Cerebellar cortex (tissue), 1 donor: ENCODE measurements at places on chromosomes 5 and 9.

DNA sequence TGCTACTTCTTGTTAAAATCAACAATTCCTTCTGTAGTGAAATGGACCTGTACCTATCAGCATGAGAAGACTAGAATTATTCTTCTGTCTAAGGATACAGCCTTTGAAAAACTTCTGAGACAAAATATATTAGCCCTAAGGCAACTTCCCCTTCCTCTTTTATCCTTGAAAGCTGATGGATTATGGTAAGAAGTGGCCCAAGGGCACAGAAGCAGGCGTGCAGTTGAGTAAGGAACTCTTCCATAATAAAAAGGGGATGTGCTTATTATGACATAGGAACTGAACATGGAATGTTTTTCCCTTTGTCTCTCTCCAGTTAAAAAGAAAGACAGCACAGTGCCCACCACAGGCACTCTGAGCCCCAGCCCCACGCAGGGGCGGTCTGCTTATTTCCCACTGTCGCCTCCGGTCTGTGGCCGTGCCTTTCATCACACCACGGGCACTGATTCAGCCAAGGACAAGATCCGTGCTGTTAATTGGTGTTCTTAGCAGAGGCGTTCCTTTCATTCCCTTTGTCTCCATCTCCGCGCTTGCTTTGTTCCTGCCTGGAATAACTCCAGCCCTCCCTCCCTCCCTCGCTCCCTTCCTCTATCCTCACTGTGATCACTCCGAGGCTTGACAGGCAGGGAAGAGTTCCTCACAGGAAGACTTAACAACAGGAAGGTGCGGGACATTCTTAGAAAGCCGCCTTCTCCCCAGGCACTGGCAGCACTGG is 135.9 kb upstream of the OTULINL start:
- DNase-seq, result peak; percentile 57

- no peak for DNase-seq
These were observed 221.8 kb downstream of the ENC1 start for GRCh38 chr5:74418709-74419108.

- no peak for DNase-seq
These were observed 203.9 kb upstream of the CDH9 start for GRCh38 chr5:27242258-27242626.

DNA sequence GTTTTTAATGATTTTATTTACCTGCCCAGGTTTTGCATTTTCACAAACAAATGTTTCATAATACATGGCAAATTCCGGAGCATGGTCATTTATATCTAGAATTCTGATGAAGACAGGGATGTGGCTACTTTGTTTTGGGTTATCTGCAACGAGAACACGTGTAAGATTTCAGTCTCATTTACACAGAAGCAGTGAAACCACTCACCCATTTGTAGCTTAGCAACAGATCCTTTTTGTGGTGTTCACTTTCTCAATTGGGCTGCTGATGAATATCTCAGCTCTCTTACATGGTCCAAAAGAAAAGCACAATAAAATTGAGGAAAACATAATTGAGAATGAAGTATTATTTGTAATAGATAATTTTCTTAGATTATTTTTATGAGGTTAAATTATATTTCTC is 148.6 kb downstream of the CDH9 start:
- DNase-seq, result no peak

GRCh38 chr5:111929867-111930266 is 172.9 kb upstream of the NREP start:
- DNase-seq, result no peak

- peak; percentile 45 for DNase-seq
These were observed 28.1 kb downstream of the ACSL6 start for GRCh38 chr5:131983244-131983771.

- no peak for DNase-seq
These were observed 2.5 kb upstream of the LPCAT1 start for GRCh38 chr5:1526190-1526631.

DNA sequence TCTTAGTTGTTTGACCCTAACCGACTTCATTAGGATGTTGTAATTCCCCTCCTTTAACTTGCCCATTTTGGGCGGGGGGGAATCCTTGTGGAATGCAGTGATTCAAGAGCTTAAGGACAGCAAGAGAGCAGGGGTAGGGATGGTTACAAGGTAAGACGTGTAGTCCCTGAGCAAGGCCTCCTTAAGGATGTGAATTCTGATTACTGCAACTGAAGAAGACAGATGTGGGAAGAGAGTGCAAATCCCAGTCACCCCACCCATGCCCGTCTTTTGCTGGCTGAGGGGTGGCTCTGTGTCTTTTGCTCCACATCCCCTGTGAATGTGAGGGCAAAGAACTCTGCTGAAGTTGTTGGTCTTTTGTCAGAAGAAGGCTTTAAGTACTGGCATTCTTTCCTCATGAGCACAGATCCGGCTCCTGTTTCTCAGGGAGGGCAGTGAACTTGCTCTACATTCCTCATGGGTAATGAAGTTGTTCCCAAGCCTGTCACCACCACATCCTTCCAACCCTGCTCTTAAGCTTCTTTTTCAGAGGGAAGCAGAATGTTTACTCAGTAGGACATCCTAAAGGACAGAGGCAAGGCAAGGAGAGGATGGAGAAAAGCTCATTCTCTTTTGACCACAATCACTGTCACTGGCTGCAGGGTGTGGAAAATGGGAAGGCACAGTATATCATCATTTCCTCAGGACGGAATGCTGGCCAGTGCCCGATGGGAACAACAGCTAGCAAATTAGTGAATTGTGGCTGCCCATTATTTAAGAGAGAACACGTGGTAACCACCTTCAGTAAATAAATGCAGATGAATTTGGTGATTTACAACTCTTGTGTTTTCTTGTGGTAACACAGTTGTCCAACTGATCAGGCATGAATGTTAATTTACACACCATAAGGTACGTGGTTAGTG is 61.5 kb downstream of the RAI14 start:
- peak; percentile 14 for DNase-seq

DNA sequence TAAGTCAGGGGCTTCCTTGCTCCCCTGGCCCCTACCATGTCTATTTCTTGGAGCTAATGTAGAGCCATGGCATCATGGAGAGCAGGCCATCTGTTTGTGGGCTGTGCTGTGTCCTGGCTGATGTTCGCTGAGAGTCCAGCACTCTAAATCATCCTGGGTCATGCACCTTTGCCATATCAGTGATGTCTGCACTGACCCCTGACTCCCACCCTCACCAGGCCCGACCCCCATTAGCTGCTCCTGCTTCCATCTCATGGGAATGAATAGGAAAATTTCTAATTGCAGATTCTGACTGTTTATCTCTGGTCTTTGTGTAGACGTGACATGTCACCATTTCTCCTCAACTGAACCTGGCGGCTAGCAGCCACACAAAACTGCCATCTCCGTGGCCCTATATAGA is 236.9 kb downstream of the NSG2 start:
- peak; percentile 11 for DNase-seq

- DNase-seq, result no peak
These were observed 28.0 kb downstream of the DNAJC21 start for GRCh38 chr5:34957321-34957720.

DNA sequence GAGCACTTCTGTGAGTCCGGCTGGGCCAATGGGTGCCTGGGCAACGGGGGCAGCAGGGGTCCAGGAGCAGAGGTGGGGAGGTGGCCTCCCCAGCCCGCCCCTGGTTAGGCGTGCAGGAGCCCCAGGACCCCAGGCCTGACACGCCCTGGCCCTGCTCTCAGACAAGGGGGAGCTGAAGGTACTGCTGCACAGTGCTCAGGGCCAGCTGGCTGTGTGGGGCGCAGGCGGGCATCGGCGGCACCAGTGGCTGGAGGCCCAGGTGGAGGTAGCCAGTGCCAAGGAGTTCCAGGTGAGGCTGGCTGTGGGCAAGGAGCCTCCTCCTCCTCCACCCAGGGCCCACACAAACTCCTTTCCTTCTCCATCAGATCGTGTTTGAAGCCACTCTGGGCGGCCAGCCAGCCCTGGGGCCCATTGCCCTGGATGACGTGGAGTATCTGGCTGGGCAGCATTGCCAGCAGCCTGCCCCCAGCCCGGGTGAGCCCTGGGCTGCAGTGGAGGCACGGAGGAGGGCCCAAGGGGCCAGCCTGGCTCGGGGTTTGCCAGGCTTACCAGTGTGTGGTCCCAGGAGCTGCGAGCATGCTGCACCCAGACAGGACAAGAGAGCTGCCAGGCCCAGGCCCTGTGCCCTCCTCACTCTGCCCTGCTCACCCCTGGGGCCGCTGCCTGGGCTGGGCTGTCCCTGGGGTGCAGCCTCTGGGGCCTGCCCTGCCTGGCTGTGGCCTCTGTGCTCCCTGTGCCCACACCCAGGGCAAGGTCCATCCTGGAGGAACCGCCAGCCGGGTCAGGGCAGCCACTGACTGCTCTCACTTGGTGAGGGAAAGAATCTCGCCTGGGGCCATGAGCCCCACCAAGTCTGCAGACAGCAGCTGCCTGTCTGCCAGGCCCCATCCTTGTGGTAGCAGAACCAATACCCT is 7.0 kb downstream of the MAMDC4 start:
- DNase-seq, result peak; percentile 72

DNA sequence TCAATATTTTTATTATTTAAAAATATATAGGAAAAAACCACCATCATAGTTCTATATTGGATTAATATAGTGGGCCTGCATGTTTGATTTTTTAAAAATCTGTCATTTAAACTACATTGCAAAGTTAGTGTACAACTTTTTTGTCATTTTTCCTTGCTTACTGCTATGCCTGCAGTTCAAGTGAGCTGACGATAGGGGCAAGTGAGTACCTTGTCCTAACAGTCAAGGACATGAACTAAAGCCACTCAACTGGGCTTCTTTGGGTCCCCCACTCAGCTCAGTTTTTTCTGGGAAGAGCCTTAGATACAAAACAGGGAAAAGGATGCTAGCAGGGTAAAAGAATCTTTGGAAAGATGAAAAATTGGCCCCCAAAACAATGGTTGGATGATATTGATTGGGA is 269.9 kb downstream of the MAN2A1 start:
- no peak for DNase-seq

GRCh38 chr9:120891884-120892747 is 15.1 kb upstream of the PHF19 start:
- DNase-seq, result no peak

DNA sequence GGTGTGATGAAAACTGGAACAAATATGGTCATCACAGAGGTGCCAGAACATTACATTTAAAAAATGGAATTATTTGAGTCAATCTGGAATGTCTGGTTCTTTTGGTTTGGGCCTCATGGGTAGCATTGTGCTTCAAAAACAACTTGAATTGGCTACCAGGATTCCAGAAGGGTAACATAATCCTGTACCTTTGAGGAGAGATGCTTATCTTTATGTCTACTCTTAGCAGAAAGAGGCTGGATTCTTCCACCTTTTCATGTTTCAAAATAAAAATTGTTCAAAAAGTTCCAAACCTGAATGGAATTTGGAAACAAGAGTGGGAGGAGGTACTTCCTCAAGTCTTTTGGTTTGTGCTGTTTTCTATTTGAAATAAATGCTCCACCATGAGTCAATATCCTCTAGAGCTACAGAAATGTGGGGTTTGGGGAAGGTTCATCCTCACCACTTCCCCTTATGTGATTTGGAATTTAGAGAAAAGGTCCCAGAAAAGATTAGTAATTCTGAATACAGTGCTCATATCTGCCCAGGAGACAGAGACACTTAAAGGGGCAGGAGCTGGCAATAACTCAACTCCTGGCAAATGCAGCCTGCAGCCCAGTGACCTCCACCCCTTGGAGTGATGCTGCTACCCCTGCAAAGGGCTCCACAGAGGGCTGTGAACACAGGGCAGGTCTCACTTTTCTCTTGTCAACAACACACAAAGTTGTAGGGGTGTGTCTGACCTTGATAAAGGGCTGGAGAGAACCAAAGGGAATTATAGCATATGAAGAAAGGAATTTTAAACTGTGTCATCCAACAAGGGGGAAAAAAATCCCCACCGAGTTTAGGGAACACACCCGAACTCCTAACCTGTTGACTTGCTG is 272.8 kb downstream of the CWC27 start:
- DNase-seq, result no peak

DNA sequence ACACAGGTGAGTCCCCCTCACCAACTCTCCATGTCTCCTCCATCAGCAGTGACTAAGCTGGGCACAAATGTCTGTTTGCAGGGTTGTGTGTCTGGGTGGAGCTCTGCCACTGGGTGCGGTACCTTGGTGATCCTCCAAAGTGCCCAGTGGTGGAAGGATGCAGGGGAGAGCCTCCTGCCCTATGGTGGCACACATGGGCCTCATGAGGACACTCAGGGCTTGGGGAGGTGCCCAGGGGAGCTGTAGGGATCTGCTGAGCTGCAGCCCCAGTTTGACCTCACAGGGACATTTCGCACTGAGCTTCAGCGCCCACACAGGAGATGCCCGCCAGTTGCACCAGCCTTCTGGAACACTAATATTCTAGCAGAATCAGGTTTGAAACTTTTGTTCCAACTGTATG is 29.5 kb downstream of the S1PR3 start:
- no peak for DNase-seq

DNA sequence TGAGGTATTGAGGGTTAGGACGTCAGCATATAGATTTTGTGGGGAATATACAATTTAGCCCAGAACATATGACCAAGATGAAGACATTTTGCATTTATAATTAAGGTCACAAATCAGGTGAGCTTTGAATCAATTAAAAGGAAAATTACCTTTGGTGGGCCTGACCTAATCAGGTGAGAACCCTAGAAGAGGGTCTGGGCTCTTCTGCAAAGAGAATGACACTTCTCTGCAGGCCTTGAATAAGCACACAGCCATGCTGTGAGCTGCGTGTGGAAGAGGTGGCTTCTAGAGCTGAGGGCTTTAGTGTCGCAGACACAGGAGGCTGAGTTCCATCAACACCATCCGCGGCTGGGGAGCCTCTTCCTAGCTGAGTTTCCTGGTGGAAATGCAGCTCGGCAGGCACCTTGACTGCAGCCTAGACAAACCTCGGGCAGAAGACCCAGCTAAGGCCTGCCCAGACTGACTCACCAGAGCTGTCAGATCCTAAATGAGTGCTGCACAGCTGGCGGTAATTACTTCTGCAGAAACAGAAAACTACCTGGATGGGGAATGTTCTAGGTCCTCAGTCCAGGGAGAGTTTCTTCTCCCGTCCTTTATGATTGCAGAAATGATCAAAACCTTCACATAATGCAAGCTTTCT is 287.5 kb upstream of the IRX1 start:
- DNase-seq, result no peak

GRCh38 chr5:11602298-11602697 is 301.9 kb downstream of the CTNND2 start:
- DNase-seq, result no peak

DNA sequence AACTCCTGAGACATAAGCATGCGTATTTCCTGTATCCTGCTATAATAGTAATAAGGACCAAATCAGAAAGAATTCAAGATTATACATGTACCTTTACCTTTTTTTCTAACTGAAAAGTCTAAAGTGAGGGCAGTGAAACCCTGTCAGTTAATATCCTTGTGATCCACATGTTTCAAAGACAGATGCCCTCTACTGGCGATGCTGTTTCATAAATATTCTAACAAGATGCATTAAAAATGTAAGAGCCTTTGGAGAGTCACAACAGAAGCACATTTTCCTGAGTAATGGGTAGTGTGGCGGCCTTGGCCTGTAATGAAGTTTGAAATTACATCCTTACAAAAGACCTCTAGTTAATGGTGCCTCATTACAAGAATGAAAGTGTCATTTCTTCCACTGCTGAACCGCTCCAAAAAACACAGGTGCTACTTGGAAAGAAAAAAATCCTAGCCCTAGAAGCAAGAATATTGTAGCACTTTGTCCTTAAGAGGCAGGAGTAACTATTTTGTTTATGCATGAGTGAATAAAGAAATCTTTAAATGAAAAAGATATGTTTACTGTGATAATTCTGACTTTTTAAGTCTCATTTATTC is 232.6 kb downstream of the EPB41L4A start:
- peak; percentile 66 for DNase-seq
